ENCODE measurements at places on chromosomes 12 and 14.

DNA sequence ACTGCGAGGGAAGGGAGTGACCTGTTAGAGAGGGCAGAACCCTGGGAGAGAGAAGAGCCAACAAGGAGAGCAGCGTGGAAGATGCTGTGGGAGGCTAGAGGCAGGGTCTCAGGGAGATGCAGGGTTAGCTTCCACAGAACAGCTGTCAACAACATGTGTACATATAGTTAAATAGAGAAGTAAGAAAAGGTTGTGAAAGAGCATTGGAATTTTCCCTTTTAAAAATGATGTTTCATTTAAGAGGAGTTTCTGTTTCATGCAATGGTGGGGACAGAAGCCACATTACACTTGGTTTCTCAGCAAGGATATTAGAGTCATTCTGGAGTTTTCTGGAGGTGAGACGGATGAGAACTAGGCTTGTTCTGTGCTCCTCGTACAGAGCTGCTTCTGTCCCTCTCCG, 23.8 kb upstream of the TBC1D30 start:
- no peak for DNase-seq

DNA sequence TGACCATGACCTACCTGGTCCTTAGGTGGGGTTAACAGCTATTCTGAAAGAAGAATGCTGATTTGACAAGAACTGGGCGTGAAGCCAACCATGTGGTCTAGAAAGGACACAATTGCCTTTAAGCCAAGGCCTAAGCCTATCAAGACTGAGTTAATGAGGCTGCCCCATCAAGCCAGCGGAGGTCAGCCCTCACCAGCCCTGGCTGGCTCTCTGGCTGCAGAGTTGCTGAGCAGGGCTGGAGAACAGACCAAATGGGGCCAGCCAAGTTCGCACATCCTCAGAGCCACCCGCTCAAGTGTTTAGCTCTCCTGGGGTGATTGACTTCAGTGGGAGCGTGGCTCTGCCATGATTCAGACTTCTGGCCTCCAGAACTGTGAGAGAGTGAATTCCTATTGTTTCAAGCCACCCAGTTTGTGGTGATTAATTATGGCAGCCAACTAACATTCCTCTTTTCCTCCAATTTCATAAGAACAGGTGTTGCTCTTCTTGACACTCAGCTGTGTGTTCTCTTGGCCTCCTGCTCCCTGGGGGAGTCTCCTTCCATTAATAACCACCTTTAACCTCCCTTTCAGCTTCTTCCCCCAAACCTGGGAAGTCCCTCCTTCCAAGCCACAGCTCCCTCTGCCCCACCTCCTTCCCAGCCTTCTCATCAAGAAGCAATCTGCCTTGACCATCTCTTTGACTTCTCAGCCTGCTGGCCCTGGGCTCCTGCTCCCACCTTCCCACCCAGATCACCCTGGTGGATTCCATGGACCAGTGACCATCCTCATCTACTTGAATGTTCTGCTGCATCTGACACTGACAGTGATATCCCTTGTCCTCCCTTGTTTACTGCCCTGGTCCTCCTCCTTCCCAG, 5.3 kb upstream of the SERPINA5 start:
- no peak for DNase-seq

GRCh38 chr12:94057262-94058151, 90.9 kb upstream of the PLXNC1 start:
- DNase-seq, result no peak

DNA sequence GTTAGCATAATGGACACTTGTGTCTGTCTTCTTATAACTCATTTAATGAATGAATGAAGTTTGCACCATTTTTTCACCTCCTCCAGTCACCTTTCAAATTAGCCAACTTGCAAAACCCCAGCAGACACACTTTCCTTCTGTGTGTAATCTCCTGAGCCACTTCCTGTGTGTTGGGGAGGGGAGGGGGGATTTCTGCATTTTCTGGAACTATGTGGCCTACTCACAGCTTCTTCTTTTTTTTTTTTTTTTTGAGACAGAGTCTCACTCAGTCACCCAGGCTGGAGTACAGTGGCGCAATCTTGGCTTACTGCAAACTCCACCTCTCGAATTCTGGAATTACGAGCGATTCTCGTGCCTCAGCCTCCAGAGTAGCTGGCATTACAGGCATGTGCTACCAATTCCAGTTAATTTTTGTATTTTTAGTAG, 4.1 kb upstream of the SERPINA1 start:
- no peak for DNase-seq

- DNase-seq, result no peak
Measured at GRCh38 chr14:88919502-88919901, 95.1 kb downstream of the TTC8 start.
